ENCODE measurements at places on chromosomes 5 and 9.
A peak's percentile ranks its signal among the peaks of the same experiment; 100 is the strongest.

DNA sequence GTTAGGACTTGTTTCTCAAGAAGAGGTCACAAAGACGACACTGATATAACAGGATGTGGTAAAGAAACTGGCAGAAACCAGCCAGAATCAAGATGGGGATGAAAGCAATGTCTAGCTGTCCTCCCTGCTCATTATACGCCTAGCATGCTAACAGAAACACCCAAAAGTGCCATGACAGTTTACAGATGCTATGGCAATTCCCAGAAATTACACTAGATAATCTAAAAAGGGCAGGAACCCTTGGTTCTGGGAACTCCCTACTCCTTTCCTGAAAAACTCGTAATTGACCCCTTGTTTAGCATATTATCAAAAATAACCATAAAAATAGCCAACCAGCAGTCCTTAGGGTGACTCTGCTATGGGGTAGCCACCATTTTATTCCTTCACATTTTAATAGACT, 10.9 kb upstream of the MRPS30 start:
- no peak for DNase-seq

DNA sequence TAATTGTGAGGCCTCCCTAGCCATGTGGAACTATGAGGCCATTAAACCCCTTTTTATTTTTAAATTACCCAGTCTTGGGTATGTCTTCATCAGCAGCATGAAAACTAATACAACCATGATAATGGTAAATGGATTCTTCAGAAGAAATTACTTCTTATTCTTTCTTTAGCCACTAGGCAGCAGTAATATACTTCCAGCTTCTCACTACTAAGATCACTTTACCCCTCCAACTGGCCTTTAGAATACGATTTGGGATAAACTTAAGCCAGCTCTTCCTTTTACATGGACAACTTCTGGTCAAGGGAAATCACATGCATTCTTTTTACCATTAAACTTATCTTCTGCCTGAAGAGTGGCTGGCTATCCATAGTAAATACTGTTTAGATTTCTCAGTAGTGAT, 355.4 kb downstream of the MAN2A1 start:
- DNase-seq, result peak; percentile 43

DNA sequence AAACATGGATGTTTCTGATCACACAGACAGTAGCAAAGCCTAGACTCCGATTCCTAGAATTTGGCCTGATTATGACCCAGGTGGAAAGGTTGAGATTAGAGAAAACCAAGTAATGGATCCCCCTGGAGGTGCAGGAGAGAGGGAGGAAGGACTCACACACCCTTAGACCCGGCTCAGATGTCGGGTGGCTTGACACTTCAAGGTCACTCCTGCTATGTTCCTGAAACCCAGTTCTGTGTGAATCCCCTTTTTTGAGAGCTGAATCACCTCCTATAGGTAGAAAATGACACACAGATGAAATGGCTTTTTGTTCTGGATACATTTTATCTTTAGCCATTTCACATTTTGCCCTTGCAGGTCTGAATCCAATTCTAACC, 192.8 kb downstream of the ARRDC3 start:
- DNase-seq, result no peak

- DNase-seq, result peak; percentile 78
These were observed 65.1 kb downstream of the SLC44A1 start for GRCh38 chr9:105309531-105309931.

Data from GM23248 (cell line).